Activated CD4-positive, CD25-positive, alpha-beta regulatory T cell treated with anti-CD3 and anti-CD28 coated beads, Interleukin-2, amount 50 U/mL, for 24 hours (primary cell): ENCODE measurements at places on chromosomes 6 and 20.

DNA sequence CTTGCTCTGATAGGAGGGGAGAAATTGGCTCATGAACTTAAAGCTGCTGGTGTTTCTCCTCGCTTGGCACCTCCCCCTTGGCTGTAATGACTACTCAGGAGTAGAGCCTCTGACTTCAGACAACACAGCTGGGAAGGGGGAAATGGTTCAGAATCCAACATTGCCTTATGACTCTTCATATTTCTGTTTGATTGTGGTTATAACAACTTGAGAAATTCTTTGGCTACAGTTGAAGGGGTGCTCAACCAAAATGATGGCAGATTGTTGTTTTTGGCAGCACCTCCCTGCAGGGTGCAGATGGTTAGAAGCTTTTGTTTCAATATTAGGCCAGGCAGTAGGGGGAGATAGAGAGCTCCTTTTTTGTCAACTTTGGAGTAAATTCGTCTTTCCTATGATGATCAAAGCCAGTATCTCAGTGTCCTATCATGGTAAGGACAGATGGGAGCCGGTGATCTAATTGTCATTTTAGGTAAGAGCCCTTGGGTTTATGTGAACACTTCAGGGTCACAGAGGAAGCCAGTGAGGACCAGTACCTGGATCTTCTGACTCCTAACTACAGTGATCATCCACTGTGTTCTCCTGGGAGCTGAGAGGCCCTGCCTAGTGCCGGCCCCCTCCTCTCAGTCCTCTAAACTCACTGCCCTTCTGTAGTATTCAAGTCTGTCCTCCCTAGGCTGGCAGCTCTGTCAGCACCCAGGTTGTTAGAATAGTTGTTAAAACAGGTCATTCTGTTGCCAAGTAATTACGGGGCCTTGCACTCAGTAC, 39.9 kb downstream of the RPRD1B start:
- peak; percentile 41 for ATAC-seq

DNA sequence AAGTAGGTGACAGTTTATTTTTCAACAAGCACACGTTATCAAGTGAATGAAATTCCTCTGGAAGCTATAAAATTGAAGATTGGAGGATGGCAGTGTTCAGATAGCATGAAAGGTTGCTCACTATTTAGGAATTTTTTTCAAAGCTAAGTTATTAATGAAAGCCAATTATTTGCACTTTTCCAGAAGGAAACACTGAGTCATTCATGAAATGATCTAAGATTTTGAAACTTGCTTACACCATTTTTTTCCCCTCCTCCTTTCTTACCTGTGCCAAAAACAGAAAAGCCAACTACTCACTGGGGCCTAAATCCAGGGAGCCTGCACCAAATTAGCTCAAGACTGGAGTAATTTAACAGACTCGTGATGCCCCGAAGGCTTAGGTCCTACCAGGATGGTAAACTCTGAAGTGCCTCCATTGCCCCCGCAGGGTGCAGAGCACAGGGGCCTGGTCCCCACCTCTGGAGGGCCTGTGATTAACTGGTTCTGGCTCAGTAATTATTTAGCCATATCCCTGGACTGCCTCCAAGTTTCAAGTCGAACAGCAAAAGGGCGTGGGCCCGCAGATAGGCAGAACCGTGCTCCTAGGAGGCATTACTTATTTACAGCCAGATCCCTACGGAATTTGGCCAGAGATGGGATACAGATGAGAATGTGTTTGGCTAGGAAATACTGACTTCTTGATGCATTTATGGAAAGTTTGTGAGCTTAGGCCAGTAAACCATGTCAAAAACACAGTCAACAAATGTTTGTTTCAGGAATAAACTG, 28.0 kb upstream of the ZNF217 start:
- ATAC-seq, result no peak

- no peak for ATAC-seq
Observed at GRCh38 chr6:82144007-82144851, 103.3 kb downstream of the IBTK start.

DNA sequence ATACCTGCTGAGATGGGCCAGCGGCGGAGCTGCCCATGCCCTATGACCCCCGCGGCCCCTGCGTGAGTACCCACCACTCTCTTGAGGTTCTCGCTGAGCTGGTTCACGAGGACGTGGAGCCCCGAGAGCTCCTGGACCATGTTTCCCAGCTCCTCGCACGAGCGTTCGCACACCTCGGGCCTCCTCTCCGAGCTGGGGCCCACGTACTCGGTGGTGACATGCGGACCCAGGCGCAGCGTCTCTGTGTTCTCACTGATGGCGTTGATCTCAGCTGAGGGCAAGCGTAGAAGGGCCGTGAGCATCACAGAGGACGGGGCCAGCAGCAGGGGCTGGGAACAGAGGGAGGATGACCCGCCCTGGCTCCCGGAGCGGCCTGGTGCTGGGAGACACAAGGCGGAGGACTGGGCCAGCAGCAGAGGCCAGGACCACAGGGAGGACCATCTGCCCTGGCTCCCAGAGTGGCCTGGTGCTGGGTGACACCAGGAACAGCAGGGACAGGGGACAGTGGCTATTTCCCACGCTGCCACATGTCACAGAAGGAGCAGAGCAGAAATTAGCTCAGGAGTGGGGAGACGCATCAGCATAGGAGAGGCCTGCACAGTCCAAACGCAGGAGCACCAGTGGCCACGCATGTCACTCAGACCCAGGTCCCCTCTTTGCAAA, 11.8 kb downstream of the THBS2 start:
- ATAC-seq, result no peak

GRCh38 chr20:10079964-10080363, 45.2 kb downstream of the ANKEF1 start:
- no peak for ATAC-seq

DNA sequence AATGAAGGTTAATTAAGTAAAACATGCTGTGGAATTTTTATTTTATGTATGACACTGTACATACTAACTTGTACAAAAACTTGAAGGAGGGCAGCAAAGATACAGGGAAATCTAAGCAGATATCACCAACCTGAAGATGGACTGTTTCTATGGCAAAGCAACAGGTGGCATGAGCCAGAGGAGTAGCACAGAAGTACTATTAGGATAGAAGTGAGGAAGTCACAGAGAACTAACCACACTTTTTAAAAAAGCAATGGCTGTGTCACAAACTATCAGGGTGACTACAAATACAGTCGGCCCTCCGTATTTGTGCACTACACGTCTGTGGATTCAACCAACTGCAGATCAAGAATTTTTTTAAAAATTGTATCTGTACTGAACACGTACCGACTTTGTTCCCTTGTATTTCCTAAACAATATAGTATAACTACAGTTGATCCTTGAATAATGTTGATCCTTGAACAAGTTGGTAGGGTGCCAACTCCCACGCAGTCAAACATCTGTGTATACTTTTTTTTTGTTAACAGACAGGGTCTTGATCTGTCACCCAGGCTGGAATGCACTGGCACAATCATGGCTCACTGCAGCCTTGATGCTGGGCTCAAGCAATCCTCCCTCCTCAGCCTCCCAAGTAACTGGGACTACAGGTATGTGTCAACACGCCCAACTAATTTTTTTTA, 61.0 kb downstream of the NUDT3 start:
- no peak for ATAC-seq

DNA sequence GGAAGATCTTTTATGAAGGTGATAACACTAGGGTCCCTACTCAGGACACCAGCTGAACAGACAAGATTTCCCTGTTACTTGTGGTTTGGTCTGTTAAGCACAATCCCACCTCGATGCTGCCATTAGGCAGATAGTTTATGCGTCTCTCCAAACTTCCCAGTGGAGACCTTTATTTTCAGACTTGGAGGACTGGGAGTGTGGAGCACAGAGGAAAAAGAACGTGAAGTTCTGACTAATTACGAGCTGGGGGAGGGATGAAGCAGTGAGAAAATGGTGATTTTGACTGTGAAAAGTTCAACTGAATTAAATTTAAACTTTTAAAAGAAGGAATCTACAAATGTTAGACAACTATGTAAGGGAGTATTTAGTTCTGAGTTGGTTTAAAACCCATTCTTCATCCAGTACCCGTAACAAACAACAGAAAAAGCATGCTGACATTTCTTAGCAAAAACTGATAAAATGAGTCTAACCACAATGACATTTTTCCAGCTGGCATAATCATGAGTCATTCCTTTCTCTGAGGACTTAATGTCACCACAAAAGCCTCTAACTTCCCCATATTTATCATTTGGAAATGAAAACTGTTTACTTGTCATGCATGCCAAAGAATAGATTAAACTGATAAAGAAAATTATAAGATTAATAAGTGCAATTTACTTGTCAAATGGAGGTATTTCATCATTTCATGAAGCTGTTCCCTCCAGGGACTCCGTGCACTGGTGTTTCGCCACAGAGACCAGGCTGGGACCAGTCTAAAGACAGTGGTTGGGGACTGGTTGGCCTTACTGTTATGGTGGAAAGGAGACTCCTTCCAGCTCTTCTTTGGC, 113.3 kb upstream of the SSTR4 start:
- no peak for ATAC-seq

GRCh38 chr6:147741389-147741788, 232.9 kb downstream of the SAMD5 start:
- no peak for ATAC-seq

DNA sequence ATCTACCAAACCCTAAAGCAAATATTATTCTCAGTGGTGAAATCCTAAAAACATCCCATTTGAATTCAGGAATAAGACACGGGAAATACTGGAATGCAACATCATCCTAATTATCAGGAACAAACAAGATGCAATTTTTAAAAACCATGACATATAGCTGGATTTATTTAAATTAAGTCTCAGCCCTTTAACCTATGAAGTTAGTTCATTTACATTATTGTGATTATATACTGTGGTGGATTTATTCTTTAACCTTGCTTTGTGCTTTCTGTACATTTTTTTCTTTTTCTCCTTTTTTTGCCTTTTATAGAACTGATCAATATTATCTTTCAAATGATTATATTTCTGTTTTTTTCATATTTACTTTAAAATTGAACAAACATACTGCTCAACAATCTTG, 59.8 kb upstream of the ARMC2 start:
- ATAC-seq, result no peak

- ATAC-seq, result no peak
Observed at GRCh38 chr6:150721418-150722266, 122.0 kb downstream of the PLEKHG1 start.

GRCh38 chr6:111552958-111553357, 52.7 kb downstream of the TRAF3IP2 start:
- ATAC-seq, result no peak

DNA sequence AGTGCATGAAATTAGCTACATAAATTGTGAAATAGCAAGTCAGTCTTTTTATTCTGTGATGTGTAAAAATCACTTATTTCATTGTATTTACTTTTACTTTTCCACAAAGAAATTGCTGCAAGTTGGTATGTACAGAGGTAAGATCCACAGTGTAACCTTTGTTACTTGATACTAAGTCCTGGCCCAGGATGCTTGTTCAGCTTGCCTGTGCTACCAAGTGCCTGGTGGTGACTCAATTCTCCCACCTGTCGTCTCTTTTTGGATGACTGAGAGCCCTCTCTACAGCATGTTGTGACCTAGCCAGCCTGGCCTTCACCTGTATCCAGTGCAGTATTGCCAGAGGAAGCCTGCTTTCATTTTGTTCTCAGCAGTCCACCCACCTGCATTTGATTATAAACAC, 54.9 kb downstream of the ANKRD6 start:
- ATAC-seq, result no peak

DNA sequence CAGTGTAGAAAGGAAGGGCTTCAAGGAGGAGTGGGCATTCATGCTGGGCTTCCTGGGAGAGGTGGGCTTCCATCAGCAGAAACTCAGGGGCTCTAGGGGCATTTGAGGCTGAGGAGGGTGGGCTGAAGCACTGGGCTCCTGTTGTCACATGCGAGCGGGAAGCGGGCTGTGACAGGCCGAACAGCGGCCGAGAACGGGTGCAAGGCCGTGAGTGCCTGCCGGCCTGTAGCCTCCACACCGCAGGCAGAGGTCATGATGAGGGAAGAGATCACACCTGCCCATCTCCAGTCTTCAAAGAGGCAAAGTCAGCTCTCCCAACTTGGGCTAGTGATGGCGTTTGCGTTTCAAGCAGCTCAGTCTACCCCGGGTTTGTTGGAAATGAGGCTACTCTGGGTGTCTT, 880 bp downstream of the TTLL2 start:
- no peak for ATAC-seq

GRCh38 chr20:58693226-58694006, 816 bp downstream of the NPEPL1 start:
- ATAC-seq, result peak; percentile 23

DNA sequence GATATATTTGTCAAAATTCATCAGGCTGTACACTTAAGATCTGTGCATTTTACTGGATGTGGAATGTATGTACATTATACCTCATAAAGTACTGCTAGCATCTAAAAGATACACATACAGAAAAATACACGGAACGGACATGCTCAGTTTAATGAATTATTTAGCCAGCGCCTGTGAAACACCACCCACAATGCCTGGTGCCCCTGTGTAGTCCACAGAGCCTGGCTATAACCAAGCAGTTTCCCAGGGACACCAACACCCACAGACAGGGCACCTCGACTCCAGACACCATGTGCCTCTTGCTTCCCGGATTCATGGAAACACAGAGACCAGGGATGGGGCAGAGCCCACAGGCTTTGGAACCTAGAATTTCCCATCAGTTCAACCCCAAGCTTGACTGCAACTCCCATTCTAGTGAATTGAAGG, 17.4 kb upstream of the ARMC12 start:
- peak; percentile 5 for ATAC-seq

DNA sequence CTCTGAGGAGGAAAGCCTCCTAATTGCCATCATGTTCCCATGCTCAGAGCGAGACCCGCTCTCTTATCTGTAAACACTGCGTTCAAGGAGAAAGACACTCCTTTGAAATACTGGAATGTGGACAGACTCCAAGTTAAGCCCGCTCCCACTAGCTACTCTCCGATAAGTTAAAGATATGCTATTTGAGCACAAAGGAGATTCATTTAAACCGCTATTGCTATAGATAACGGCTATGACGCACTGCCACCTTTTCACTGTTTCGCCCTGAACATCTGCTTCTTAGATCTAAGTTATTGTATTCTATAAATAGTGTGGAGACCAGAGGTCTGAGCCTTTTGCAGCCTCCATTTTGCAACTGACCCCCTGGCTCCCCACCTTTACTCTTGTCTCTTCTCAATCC, 82.3 kb downstream of the GPX5 start:
- no peak for ATAC-seq

GRCh38 chr6:132161283-132161682, 210.1 kb upstream of the CCN2 start:
- no peak for ATAC-seq

- no peak for ATAC-seq
Observed at GRCh38 chr20:49480236-49480635, 2.2 kb downstream of the KCNB1 start.

GRCh38 chr6:20408851-20409250, 7.2 kb downstream of the E2F3 start:
- no peak for ATAC-seq
